NCI-H748 treated with DMSO at 0.1 percent for 48 hours (cell line): ENCODE measurements at places on chromosomes 7 and 10.

GRCh38 chr7:128891110-128891941 lies 19.2 kb downstream of the KCP start:
- no peak for DNase-seq

DNA sequence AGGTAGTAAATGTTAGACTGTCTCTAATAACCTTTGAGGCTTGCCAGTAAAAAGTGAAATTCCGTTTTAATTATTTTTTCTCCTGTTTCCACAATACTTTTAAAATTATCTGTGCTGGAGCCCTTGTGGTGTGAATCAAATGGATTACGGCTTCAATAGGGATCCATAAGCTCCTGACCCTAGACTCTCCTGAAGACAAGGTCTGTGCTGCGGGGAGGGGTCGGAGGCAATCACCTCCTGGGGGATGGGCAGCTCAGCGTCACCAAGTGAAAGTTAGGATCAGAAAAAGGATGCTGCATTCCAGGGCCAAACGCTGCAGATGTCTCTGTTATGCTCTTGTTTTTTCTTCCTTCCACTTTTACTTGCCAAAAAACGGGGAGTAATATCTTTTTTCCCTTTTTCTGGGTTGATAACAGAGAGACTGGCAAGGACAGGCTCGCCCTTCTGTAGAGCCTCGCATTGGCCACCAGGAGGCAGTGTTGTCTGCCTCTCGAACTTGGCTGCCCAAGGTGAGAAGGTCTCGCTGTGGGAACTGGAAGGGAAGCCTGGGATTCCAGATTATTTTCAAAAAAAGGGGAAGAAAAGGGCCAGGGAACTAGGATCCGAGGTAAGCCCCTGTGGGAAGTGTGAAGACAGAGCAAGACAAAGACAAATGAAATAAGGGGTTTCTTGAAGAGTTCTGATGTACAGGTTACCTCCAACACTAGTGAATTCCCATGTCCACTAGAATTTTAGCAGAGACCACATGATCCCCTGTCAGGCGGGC lies 621.9 kb downstream of the ACTR3B start:
- DNase-seq, result no peak

DNA sequence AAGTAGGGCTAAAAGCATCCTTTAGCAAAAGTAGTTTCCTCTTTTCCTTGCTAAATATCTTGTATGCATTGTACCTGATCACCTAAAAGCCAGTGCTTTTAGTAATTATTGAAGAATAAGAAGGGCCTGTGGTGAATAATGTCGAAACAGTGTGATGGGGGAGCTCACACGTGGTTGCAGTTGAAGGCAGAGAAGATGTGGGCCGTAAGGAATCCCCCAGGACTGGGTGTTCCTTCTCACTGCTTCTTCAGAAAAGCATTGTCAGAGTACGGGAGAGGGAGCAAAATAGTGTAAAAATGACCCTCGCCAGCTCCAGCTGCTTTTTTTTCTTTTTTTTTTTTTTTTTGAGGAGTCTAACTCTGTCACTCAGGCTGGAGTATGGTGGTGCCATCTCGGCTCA lies 201.1 kb downstream of the NSUN6 start:
- no peak for DNase-seq

- no peak for DNase-seq
These were observed 12.1 kb upstream of the PYROXD2 start for GRCh38 chr10:98427011-98427515.

- DNase-seq, result no peak
These were observed 316 bp downstream of the RBM48 start for GRCh38 chr7:92528958-92529264.

DNA sequence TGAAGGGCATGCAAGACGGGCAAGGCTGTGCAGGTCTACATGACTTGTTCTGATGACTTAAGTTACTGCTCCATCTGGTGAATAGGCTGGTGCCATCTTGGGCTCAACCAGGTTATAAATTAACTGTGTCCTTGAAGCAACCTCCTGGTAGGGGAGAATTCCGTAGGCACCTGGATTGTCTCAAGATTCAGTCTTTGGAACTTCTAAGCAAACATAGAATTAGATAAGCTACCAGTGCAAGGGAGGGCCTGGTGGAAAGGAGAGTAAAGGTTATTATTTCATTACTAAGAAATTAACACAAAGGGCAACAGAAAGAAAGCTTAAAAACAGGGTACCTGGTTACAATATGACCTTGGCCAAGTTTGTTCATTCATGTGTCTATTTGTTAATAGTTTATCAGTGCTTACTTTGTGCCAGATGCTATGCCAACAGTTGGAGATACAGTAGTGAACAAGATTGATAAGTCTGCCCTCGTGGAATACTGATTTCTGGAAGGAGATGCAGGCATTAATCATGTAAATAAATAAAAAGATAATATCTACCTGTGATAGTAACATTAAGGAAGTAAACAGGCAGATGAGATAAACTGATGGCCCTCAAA lies 107.0 kb upstream of the PALS2 start:
- no peak for DNase-seq

DNA sequence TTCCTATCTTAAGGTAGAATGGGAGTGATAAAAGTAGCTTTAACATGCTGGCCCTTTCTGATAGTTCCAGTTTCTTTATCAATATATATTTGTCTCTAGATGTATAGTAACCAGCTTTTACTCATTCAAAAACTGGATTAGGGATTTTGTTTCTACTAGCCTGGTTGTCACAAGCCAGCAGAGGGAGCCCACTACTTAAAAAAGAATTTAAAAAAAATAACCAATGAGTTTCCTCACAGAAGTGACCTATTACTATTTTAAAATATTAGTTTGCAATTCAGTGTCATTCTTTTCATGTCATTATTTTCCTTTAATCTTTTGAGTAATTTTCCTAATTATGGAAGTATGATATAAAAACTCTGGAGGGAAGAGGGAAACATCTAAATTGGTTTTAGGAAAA lies 142.1 kb downstream of the PHTF2 start:
- DNase-seq, result peak; percentile 16

- DNase-seq, result peak; percentile 46
These were observed 21.0 kb upstream of the ABI1 start for GRCh38 chr10:26881600-26882331.

DNA sequence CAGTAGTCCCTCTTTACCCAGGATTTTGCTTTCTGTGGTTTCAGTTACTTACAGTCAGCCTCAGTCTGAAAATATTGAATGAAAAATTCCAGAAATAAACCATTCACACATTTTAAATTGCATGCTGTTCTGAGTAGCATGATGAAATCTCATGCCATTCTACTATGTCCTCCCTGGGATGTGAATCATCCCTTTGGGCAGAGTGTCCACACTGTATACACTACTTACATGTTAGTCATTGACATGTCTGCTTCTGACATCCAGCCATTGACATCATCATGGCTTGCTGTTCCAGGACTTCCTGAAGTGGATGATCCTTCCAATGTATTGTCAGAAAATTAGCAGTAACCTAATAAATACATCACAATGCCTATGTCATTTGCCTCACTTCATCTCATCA lies 34.6 kb upstream of the MALRD1 start:
- DNase-seq, result no peak

DNA sequence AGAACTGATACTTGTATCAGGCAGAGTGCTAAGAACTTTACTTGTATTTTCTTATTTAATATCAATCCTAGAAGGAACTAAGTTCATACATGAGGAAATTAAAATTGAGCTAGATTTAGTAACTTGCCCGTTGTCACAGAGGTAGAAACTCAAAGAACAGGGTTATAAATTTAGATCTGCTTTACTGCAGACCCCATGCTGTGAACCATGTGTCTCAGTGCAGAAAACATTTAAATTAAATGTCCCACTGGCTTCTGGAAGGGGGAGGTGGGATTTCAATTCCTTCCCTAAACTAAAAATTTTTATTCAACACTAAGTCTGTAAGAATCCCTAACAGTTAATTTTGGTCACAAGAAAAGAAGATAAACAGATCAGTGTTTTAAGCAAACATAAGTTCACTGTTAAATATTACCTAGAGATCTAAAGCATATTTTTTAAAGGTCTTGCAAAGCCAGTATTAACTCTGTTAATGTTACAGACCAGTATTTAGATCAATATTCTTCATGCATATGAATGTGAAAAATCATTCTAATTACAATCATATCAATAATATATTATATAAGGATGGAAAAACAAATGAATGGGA lies 23.1 kb downstream of the WASL start:
- DNase-seq, result no peak

DNA sequence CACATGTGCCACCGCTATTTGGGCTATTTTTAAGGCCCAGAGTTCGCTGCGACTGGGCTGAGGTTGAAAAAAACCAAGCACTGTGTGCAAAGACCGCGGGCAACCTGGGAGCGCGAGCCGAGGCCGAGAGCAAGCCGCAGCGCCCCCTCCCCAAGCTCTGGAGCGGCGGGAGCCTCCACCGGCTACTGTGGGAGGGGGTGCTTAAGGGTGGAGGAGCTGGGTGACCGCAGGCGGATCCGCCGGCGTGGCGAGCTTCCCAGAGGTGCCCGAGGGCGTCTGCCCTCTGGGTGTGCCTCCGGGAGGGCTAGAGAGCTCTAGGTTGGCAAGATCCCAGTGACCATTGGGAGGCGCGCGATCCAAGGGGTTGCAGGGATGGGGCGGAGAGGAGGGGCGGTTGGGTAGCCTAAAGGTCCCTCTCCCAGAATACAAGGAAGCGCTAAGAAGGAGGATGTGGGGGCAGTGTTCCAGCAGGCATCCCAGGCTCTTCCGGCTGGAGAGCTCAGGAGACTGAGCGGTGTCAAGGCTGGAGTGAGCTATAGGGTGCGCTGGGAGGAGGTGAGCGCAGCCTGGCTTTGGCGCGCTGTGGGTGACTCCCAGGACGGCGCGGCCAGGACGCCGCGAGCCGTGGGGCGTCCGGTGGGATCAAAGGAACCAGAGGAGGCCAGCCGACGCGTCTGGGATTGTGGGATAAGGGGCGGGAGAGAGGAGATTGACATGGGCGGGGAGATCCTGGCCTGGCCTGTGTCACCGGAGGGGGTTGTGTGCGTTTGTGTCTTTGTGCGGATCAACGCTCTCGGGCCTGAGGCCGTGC lies 8.0 kb downstream of the DLX5 start:
- DNase-seq, result no peak

DNA sequence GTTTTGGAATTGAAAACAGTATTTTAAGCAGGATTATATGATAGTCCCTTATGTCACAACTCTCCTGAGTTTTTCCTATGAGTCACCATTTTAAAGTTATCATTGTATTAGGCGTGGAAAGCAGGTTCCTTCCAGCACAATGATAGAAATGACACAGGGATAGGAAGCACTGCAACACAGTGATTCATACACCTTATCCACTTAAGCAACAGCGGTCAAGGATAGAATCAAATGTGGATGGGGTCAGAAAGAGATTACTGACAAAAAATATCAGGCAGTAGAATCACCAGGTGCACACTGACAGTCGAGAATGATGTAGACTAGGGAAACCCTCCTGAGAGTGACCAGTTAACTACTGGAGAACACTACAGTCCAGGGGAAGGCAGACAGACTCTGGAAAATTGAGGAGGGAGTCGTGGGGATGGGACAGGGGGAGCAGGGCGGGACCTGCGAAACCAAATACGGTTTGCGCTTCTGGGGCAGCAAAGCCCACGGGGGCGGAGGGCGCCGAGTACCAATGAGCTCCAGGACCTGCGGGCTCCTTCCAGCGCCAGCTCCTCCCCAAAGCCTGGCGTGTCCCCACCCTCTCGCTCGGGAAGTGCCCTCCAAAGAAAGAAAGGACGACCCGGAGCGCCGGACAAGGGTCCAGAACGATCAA lies 479 bp downstream of the PNPLA8 start:
- DNase-seq, result peak; percentile 78
